Uterus (tissue), 4 donors: ENCODE measurements at places on chromosomes 5 and 9. TPM values are rescaled to one million over a fixed set of nuclear protein-coding genes. Genes with fewer than 3 reads are reported as not detected.

Gene PCDHA1
- not detected for total RNA-seq

DNA sequence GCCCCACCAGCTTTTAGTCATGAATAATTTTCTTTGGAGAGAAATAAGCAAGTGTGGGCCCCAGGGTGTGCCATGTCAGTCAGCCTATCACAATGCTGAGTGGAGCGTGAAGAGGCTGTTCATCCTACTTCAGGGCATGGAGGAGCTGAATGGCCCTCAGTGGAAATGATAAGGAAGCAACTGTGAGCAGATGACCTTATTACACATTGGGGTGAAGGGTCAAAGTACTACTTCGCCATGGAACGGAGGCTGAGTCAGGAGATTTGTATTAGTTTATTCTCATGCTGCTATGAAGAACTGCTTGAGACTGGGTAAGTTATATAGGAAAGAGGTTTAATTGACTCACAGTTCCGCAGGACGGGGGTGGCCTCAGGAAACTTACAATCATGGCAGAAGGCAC lies 231.0 kb upstream of the ADAMTS16 start:
- no peaks in the 10 kb centered on the region for H3K36me3 ChIP-seq
- H3K4me3 ChIP-seq, result no peak overlapping the region
- H3K4me1 ChIP-seq, result no peaks in the 10 kb centered on the region
- no peaks in the 10 kb centered on the region for H3K27me3 ChIP-seq
- no peak overlapping the region for H3K27ac ChIP-seq

DNA sequence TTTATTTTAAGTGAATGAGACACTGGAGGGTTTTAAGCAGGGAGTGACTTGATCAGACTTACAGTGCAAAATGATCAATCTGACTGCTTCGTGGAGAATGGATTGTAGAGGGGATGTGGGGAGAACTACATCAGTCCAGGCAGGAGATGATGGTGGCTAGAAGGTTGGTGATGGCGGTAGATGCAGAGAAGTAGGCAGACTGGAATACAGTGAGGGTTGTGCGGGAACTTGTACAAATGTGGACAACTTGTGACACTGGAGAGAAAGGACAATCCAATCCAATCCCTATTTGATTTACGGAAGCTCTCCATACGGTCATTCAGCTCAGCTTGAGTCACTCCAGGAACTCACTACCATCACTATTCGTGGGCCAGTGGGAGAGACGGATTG lies 593 bp downstream of the TIGD6 start:
- H3K27ac ChIP-seq, result peak overlapping the region; percentile 87
- no peaks in the 10 kb centered on the region for H3K36me3 ChIP-seq
- H3K4me1 ChIP-seq, result no peaks in the 10 kb centered on the region
- H3K4me3 ChIP-seq, result peak overlapping the region; percentile 61
- DNase-seq, result no peak

- DNase-seq, result no peak
- no peak overlapping the region for H3K4me3 ChIP-seq
- no peaks in the 10 kb centered on the region for H3K27me3 ChIP-seq
Observed at GRCh38 chr5:32126691-32127090, 47.4 kb downstream of the GOLPH3 start.

DNA sequence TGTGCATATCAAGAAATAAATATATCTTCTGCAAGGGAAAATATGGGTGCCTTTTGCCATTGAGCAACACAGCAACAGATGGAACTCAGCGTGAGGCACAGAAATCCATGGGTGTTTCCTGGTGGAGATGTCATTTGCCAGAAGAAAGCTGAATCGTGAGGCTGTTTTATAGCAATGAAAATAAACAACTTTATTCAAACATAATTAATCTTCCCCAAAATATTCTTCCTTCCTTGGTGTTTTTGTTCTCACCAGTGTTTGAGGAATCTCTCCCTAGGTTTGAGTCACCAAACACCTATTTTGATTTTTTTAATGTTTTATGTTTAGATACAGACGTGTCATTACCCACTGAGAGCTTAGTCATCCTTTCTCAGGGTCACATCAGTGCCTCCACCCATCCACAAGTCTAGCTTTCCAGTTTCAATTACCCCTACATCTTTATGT lies 65.8 kb upstream of the PAPPA start:
- H3K36me3 ChIP-seq, result no peaks in the 10 kb centered on the region
- no peak for DNase-seq
- no peak overlapping the region for H3K27ac ChIP-seq
- no peaks in the 10 kb centered on the region for H3K27me3 ChIP-seq
- no peaks in the 10 kb centered on the region for H3K4me1 ChIP-seq

Gene P4HA2
- total RNA-seq, result 112 TPM

Gene IFNA13
- not detected for total RNA-seq

DNA sequence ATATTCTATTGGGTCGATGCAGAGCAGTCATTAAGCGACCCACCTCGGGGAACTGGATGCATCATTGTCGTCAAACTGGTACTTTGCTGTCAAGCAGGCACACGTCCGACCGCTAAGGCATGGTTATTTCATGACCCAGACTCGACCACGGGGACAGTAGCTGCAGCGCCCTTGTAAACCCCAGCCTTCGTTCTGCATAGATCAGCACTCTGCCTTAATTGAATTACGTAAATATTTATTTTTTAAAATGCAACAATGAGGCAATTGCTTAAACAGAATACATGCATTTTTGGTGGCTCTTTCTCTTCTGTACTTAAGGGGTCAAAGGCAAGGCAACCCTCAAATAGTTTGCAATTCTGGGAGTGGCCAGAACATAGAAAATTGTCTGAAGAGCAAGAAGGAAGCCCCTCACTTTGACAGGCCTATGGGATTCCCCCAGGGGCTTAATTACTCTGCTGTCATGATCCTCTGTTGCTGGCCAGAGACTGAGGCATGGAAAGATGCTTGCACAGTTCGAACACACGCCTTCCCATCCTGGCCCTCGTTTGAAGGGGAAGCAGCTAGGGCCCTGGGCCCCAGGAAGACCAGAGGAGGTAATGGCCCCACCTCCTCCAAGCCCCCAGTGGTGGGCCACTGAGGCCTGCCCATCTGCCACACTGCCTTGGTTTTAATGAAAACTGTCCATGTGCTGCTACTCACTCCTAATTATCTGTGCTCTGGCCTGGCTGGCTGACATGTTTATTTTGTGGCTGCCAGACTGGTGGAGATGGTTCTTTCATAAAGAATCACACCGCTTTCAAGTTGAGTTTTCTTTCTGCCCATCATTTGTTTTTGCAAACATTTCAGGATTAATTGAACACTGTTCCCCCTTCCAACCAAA lies 169.7 kb upstream of the MAST4 start:
- no peak overlapping the region for H3K4me3 ChIP-seq
- no peaks in the 10 kb centered on the region for H3K4me1 ChIP-seq
- H3K27ac ChIP-seq, result no peak overlapping the region
- H3K27me3 ChIP-seq, result no peaks in the 10 kb centered on the region
- no peak for DNase-seq

Gene SYK
- total RNA-seq, result 7.4 TPM

GRCh38 chr9:98686961-98687855 lies 21.5 kb downstream of the GABBR2 start:
- DNase-seq, result no peak
- no peaks in the 10 kb centered on the region for H3K27me3 ChIP-seq
- H3K4me3 ChIP-seq, result no peak overlapping the region
- H3K27ac ChIP-seq, result no peak overlapping the region

Gene FAM78A
- 3.3 TPM for total RNA-seq

DNA sequence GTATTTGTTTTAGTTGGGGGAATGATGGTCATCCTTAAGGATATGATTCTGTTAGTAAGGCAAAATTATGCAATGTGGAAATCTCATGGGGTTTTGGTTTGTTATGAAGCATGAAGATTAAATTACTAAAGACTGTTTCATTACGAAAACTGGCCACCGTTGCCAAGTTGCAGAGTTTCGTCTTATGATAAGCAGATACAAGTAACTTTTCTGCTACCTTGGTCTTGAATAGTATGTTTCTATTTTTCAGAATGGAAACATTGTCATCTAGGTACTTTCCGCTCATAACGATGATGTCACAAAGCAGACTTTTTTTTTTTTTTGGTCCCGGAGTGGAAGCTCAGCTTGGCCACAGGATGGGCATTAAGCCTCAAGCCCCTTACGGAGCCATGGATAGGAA lies 4.2 kb downstream of the CCNI2 start:
- H3K27ac ChIP-seq, result no peak overlapping the region
- peak; percentile 74 for DNase-seq
- H3K4me3 ChIP-seq, result no peak overlapping the region
- peaks cover 4% of the 10 kb centered on the region for H3K27me3 ChIP-seq
- no peaks in the 10 kb centered on the region for H3K36me3 ChIP-seq

GRCh38 chr9:124239249-124240073 lies 18.3 kb upstream of the NEK6 start:
- no peak overlapping the region for H3K27ac ChIP-seq
- H3K36me3 ChIP-seq, result no peaks in the 10 kb centered on the region
- DNase-seq, result no peak
- no peak overlapping the region for H3K4me3 ChIP-seq
- H3K4me1 ChIP-seq, result no peaks in the 10 kb centered on the region

- no peaks in the 10 kb centered on the region for H3K36me3 ChIP-seq
- H3K4me1 ChIP-seq, result no peaks in the 10 kb centered on the region
Observed at GRCh38 chr9:77131399-77131798, 45.9 kb upstream of the VPS13A start.

GRCh38 chr5:56465769-56466135 lies 232.6 kb upstream of the ANKRD55 start:
- DNase-seq, result no peak
- no peak overlapping the region for H3K4me3 ChIP-seq
- no peaks in the 10 kb centered on the region for H3K4me1 ChIP-seq
- no peak overlapping the region for H3K27ac ChIP-seq
- no peaks in the 10 kb centered on the region for H3K27me3 ChIP-seq

GRCh38 chr5:178404987-178405386 lies 172.4 kb upstream of the PHYKPL start:
- no peak overlapping the region for H3K27ac ChIP-seq
- no peaks in the 10 kb centered on the region for H3K4me1 ChIP-seq
- no peak for DNase-seq
- H3K4me3 ChIP-seq, result no peak overlapping the region
- no peaks in the 10 kb centered on the region for H3K36me3 ChIP-seq

DNA sequence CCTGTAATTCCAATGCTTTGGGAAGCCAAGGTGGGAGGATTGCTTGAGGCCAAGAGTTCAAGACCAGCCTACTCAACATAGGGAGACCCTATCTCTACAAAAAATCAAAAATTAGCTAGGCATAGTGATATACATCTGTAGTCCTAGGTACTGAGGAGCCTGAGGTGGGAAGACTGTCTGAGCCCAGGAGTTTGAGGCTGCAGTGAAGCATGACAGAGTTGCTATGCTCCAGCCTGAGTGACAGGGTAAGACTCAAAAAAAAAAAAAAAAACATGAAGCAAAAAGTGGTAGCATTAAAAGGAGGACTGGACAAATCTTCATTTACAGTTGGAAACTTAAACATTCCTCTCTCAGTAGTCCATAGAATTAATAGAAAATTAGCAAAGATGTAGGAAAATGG lies 9.8 kb downstream of the CCNG1 start:
- DNase-seq, result no peak
- no peaks in the 10 kb centered on the region for H3K4me1 ChIP-seq
- no peaks in the 10 kb centered on the region for H3K36me3 ChIP-seq

GRCh38 chr5:43837996-43838395 lies 235.0 kb downstream of the NNT start:
- no peaks in the 10 kb centered on the region for H3K27me3 ChIP-seq
- no peak for DNase-seq
- no peaks in the 10 kb centered on the region for H3K4me1 ChIP-seq
- H3K36me3 ChIP-seq, result no peaks in the 10 kb centered on the region
- no peak overlapping the region for H3K4me3 ChIP-seq
- H3K27ac ChIP-seq, result no peak overlapping the region

DNA sequence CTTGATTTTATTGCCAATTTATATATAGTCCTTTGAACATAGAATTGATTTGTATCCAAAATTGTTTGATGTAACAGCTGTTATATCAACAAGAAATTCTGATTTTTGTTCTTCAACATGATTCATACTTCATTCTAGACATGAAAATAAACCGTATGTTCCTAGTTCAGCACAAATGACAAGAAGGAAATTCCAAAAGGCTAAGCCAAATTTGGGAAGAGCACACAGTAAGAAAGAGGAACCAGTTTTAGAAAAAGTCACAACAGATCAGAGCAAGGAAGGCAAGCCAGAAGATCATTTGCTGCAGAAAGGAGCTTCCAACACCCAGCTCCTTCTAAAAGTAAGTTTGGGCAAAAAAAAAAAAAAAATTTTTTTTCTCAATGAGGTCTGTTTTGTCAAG lies 65.0 kb upstream of the MCCC2 start:
- no peak for DNase-seq
- no peak overlapping the region for H3K4me3 ChIP-seq
- H3K36me3 ChIP-seq, result no peaks in the 10 kb centered on the region
- no peaks in the 10 kb centered on the region for H3K4me1 ChIP-seq
- no peaks in the 10 kb centered on the region for H3K27me3 ChIP-seq
- H3K27ac ChIP-seq, result no peak overlapping the region

GRCh38 chr9:24620741-24621140 lies 75.0 kb upstream of the IZUMO3 start:
- no peak overlapping the region for H3K4me3 ChIP-seq
- H3K27me3 ChIP-seq, result no peaks in the 10 kb centered on the region
- no peak for DNase-seq
- H3K36me3 ChIP-seq, result no peaks in the 10 kb centered on the region
- no peaks in the 10 kb centered on the region for H3K4me1 ChIP-seq

- DNase-seq, result no peak
- no peaks in the 10 kb centered on the region for H3K4me1 ChIP-seq
- no peaks in the 10 kb centered on the region for H3K27me3 ChIP-seq
- H3K36me3 ChIP-seq, result no peaks in the 10 kb centered on the region
- H3K4me3 ChIP-seq, result no peak overlapping the region
Observed at GRCh38 chr5:55324815-55325418, 17.1 kb downstream of the MTREX start.

DNA sequence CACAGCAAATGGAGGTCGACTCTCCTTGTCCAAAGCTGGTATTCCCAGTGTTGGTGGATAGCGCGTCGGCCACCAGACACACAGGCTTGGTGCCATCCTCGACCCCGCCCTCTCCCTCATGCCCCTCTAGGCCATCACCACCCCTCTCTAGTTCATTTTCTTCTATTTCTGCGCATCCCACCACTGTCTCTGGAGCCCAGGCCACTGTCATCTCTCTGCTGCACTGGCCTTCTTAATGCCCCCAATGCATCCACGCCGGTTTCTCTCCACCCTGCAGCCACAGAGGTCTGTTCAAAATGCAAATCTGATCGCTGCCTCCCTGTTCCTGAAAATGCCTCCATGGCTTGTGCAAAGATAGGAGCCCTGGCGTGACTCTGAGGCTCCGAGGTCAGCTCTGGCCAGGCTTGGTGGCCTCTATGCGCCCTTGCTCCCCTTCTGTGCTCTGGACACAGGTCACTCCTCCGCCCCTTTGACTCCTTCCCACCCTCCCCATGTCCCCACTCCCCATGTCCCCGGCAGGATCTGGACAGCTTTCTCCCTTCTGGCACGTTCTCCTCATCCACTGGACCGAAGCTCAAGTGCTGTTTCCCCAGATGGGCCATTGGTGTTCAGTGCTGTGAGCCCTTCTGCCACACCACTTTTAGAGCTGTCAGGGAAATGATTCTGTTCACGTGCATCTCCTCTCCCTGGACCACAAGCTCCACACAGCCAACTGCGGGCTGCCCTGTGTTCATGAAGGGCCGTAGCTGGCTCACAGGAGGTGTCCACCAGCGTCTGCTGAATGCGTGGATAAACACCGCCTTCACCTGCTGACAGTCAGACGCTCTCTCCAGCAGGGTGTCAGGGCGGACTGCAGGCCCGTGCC lies 59.5 kb upstream of the RNF130 start:
- no peaks in the 10 kb centered on the region for H3K36me3 ChIP-seq
- no peak for DNase-seq
- H3K4me3 ChIP-seq, result no peak overlapping the region
- H3K27me3 ChIP-seq, result no peaks in the 10 kb centered on the region

GRCh38 chr9:89177944-89178829 lies at the start of gene SHC3:
Gene SHC3, minus strand, starts transcription at chr9:89178818. Its CDS starts 358 bp downstream, at chr9:89178460.
- H3K27me3 ChIP-seq, result no peaks in the 10 kb centered on the region
- H3K4me3 ChIP-seq, result peak within 1 kb of the TSS; percentile 27
- H3K27ac ChIP-seq, result peak within 1 kb of the TSS; percentile 72
- H3K4me1 ChIP-seq, result no peaks in the 10 kb centered on the region
- no peaks in the 10 kb centered on the region for H3K36me3 ChIP-seq
- no peak for DNase-seq
